ENCODE measurements at places on chromosomes 16 and 17. TPM values are rescaled to one million over a fixed set of nuclear protein-coding genes. Genes with fewer than 3 reads are reported as not detected.

The UBALD1 gene
- 21.8 TPM for total RNA-seq

The KLHL10 gene
- total RNA-seq, result not detected

The SLC52A1 gene
- total RNA-seq, result 2.0 TPM

The NPIPA2 gene
- total RNA-seq, result 1.3 TPM

The METTL22 gene
- total RNA-seq, result 51.3 TPM

The SYNGR3 gene
- 2.6 TPM for total RNA-seq

The MAFG gene
- total RNA-seq, result 41.4 TPM

The MFSD6L gene
- total RNA-seq, result 0.36 TPM

The TPSD1 gene
- not detected for total RNA-seq

The UNC13D gene
- 187 TPM for total RNA-seq

The KRT15 gene
- total RNA-seq, result not detected

The USP6 gene
- total RNA-seq, result 0.30 TPM

The CD300H gene
- not detected for total RNA-seq

The RRN3 gene
- 28.3 TPM for total RNA-seq

The CACNG3 gene
- not detected for total RNA-seq

The ASGR1 gene
- 1.6 TPM for total RNA-seq

The ASGR2 gene
- total RNA-seq, result 6.1 TPM

The EPX gene
- 2.2 TPM for total RNA-seq

The CEMP1 gene
- not detected for total RNA-seq

The DYNLRB2 gene
- not detected for total RNA-seq

The MT3 gene
- total RNA-seq, result not detected

The SPN gene
- 22.4 TPM for total RNA-seq

The RHBDF1 gene
- 15.6 TPM for total RNA-seq

The RAMP2 gene
- total RNA-seq, result 33.8 TPM

The LCMT1 gene
- total RNA-seq, result 33.2 TPM

The LONP2 gene
- total RNA-seq, result 54.4 TPM

The LASP1 gene
- total RNA-seq, result 155 TPM

The OTOA gene
- total RNA-seq, result 2.4 TPM

The MRM3 gene
- 17.5 TPM for total RNA-seq

The SYT17 gene
- 1.6 TPM for total RNA-seq

The KRTAP2-1 gene
- total RNA-seq, result not detected
